ENCODE measurements at places on chromosomes 3 and 15. TPM values are rescaled to one million over a fixed set of nuclear protein-coding genes. Genes with fewer than 3 reads are reported as not detected.

Gene ERICH6
- total RNA-seq, result not detected

Gene CP
- total RNA-seq, result 3.4 TPM

Gene MYRIP
- total RNA-seq, result not detected

Gene GPR87
- total RNA-seq, result 1.2 TPM

Gene HCN4
- total RNA-seq, result 0.22 TPM

Gene TBC1D21
- total RNA-seq, result not detected

Gene HES1
- 14.3 TPM for total RNA-seq

Gene CCR2
- not detected for total RNA-seq

Gene MUC4
- total RNA-seq, result not detected

Gene MST1R
- 7.5 TPM for total RNA-seq

Gene FBXL22
- total RNA-seq, result 0.27 TPM

Gene NPRL2
- total RNA-seq, result 13.5 TPM

Gene MYZAP
- 0.72 TPM for total RNA-seq

Gene TRIM42
- total RNA-seq, result not detected

Gene FAM227B
- 0.96 TPM for total RNA-seq

Gene ITIH1
- total RNA-seq, result not detected

Gene MESP2
- 0.51 TPM for total RNA-seq

Gene ATP11B
- 6.6 TPM for total RNA-seq

Gene CCRL2
- total RNA-seq, result 0.13 TPM

Gene GNAT1
- total RNA-seq, result not detected

Gene DISP2
- total RNA-seq, result 1.3 TPM

Gene LRTM1
- total RNA-seq, result not detected

Gene LSAMP
- total RNA-seq, result 0.06 TPM

Gene SERINC4
- 0.05 TPM for total RNA-seq

Gene SOX14
- total RNA-seq, result not detected
